ENCODE measurements at places on chromosomes 12 and 14.

- DNase-seq, result no peak
These were observed 1537.4 kb downstream of the AACS start for GRCh38 chr12:126602612-126603011.

- DNase-seq, result peak; percentile 80
These were observed 2.9 kb downstream of the SCNN1A start for GRCh38 chr12:6372403-6373003.

GRCh38 chr12:54341378-54342300 lies 16.7 kb downstream of the COPZ1 start:
- no peak for DNase-seq

- peak; percentile 16 for DNase-seq
These were observed 37.1 kb upstream of the LMNTD1 start for GRCh38 chr12:25590011-25590721.

DNA sequence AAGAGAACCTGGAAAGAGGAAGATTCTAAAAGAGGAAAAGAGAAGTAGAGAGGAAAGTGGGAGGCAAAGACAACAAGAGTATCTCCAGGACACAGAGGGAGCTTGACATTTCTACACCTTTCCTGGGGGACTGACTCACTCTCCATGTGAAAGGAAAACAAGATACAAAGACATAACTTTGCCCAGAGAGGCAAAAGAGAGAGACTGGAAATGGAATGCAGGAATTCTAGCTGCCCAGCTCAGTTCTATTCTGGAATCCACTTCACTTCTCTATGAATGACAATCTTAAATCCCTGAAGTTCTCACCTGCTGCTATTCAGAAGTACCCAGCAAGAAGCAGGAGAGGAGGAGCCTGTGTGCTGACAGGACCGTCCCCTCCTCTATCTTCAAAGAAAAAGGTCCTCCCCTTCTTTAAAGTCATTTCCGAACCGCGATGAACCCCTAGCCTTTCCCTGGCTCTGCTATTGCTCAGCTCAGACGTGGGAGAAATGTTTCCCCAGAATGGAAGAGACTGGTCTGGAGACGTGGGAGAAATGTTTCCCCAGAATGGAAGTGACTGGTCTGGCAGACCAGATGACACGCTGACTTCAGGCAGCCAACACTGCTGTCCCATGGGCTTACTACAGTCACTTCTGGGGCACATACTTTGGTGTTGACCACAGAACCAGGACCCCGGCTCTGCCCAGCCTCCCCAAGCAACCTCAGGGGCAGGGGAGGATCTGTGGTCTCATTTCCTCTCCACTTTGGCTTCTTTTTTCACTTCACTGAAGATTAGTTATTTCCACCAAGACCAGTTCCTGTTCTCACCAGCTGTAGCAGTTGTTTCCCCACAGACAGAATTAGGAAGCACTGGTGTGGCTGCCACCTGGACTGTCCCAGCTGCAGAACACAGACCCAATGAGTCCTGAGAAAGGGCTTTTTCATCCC lies 8.3 kb downstream of the FMNL3 start:
- peak; percentile 71 for DNase-seq

DNA sequence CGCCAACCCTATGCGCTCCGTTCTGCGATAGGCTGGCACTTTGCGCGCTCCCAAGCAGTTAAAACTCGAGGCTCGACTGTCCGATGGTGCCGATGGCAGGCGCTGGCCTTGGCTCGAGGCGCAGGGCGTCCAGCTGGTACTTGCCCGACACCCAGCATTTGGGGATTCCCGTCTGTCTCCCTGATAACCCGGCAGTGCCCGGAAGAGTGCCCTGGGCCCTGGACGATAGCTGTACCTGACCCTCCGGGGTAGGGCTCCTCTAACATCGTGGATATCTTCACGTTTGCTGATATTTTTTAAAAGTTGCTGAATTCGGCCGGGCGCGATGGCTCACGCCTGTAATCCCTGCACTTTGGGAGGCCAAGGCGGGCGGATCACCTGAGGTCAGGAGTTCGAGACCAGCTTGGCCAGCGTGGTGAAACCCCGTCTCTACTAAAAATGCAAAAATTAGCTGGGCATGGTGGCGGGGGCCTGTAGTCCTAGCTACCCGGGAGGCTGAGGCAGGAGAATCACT lies 908 bp upstream of the WIF1 start:
- DNase-seq, result no peak

DNA sequence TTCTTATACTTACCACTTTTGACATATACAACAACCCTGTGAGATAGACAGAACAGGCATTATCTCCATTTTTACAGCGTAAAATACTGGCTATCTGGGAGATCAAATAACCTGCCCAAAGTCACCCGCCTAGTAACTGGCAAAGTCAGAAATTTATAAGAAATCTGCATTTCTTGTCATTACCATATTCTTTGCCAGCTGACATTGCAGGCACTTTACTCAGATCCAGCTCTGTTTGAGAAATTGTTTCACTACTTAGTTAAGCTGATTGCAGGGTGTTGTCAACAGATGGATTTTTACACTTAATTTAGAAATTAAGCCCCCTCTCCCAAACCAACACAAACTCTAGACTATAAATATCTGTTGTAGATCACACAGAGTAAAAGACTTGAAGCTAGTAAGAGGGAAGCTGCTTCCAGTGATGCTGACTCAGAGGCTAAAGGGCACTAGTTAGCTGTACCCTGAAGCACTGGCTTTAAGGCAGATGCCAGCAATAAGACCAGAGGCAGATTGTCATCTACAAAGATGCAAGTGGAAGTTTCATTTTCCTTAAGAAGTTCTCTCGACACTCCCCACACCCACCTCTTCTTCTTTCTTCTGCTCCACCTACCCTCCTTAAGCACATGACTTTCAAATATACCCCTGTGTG lies 153.1 kb downstream of the ANO6 start:
- peak; percentile 59 for DNase-seq

DNA sequence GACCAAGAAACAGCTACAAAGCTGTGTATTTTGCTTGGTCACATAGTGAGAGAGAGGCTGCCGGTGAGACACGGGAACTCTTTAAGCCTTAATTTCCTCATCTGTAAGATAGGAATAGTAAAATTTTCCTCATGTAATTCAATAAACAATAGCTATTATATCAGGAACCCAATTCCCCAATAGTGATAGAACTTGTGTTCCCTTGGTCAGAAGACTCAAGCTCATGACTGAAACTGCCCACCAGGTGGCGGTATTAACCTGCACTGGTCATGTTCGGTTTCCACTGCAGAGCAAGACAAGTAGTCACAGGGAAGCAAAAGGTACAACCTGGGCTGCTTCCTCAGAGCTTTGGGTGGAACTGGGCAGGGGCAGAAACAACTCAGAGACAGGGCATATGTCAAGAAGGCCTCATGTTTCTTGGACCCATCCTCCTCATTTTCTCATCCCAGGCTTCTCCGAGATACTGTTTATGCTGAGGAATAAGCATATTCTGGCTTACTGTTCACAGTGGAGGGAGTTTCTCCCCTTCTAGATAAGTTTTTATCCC lies 4.2 kb upstream of the AJUBA start:
- peak; percentile 57 for DNase-seq

DNA sequence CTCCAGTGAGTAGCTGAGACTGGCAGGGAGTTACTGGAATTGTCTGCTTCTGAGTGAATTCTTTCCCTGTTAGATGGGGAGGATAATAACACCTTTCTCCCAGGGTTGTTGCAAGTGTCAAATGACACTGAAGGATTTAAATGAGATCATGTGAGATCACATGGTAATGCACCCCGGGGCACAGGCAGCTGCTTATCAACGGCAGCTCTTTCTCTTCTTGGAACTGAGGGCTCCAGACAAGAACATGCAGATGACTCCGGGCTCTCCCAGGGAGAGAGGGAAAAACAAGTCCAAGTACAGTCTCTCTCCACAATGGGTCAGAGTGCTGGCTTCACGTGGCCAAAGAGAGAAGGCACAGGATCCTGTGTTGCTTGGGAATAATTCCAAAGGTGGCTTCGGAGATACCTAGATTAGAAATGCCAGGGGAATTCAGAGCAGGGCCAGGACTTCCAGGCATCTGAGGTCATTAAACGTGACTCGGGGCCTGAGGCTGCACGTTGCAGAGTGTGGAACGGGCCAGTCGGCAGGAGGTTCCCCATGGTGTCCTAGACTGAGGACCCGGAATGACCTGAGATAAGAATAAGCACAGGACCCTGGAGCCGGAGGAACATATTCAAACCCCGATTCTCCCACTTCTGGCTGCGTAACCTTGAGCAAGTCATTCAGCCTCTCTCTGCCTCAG lies 109.2 kb downstream of the PRMT8 start:
- DNase-seq, result no peak

GRCh38 chr14:71586131-71586897 lies 345.9 kb upstream of the RGS6 start:
- DNase-seq, result peak; percentile 57

DNA sequence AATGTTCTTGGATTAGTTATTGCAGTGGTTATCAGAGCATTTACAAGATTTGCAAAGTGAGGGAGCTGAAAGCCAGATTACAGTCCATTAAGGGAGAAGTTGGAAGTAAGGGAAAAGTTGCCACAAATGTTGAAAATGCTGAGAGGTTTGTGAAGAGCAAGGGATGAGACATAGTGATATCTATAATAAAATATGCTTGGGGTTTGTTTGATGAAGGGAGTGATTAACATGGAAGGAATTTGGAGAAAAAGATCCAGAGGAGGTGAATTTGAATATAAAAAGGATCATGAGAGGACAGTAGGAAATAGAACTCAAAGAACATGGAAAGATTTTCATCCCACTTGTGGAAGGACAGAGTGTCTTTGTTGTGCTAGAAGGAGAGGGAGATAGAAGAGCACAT lies 19.3 kb upstream of the CCER1 start:
- peak; percentile 63 for DNase-seq

- DNase-seq, result no peak
These were observed 94.4 kb downstream of the CHGA start for GRCh38 chr14:93017301-93017797.

GRCh38 chr14:103317251-103317650 lies 16.8 kb upstream of the EIF5 start:
- no peak for DNase-seq

DNA sequence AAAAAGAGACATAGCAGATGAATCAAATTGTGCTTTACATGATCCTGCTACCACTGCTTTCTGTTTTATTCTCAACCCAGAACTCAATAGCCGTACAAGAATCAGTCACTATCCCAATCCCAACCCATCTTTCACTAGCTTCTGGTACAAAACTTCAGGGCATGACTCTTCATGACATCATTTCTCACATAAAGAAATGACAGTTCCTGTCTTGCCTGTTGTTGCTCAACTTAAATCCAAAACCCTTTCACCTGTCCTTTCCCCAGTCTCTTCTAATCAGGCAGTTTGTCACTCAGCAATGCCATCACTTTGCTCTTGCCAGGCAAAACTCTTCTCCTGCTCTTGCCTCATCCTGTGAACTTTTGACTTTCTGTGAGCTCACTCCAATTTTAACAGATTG lies 962.8 kb downstream of the GALC start:
- DNase-seq, result no peak

DNA sequence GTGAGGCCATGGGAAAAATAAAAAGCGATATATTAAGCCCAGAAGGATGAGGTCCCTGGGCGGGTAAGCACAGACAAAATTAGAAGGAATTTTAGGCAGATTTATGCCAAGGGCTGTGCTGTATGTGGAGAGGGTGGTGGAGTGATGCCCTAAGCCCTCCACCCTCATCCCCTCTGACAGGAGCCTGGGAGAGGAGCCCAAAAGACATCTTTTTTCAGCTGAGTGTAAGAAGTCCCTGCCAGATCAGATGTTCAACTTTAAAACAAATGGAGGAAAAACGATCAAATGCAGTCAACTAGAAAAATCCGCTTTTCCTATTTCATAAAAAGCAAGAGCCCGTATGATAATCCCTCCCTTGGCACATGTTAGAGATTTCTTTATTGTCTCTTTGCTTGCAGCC lies 47.7 kb upstream of the NRXN3 start:
- no peak for DNase-seq

GRCh38 chr14:91059576-91060350 lies 678 bp downstream of the RPS6KA5 start:
- no peak for DNase-seq

- peak; percentile 40 for DNase-seq
These were observed 10.9 kb downstream of the ZNF664 start for GRCh38 chr12:123983822-123984485.

DNA sequence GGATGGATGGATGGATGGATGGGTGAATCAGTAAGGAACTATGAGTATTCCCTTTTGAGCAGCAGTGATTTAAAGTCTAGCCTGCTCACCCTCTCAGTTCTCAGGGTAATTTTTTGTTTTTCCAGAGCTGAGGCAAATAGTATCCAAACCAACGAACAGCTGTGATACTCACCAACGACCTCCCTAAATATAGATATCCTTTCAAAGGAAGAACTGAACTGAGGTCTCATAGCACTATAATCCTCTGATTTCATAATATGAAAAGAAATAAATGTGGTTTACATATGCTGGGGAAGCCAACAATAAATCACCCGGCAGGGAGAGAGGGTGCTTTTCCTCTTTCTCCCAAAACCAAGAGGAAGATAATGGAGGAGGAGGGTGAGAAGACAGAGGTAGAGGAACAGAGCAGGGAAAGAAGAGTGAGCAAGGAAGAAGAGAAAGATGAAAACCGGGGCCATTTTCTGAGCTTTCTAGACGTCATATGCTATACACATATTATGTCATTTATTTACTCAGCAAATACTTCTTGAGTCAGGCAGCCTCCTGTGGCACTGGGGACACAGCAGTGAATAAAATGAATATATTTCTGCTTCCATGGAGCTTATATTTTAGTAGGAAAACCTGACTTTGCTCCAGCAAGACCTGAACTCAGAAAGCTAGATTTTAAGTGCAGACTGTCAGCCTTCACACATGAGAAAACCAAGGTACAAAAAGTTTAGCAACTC lies 710.7 kb upstream of the TBX3 start:
- no peak for DNase-seq

GRCh38 chr12:124191024-124191359 lies 103.9 kb upstream of the RFLNA start:
- no peak for DNase-seq

DNA sequence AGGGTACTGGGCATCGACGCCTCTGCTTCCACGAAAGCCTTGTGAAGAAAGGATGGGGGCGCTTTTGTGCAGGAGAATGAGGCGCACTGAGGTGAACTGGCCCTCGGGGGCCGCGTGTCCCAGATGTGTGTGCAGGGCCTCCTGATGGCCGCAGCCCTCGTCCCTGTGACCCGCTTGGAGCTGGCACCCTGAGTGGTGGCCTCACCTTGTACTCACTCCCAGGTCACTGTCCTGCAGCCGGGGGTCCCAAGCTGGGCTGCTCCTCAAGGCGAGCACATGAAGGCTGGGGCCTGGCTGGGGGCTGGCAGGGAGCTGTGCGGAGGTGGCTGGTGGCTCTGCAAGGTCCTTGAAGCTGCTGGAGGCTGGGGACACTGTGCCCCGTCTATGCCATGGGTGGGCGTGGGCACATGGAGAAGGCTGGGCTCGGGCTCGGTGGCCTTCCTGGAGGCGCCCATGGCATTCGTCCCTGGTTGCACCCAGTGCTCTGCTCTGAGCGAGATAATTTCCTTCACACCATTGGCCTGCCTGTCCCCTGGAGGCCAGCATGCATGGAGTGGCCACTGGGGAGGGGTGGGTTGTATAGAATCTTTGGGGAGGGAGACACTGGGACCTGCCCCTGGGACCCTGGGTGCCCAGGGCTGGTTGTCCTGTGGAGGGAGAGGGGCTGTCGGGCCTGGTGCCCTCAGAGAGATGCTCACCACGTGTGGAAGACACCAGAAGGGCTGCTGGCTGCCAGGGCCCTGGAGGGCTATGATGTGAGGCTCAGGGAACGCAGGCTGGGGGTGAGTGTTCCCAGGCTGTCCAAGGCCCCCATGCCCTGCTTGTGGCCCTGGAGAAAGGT lies 79.3 kb downstream of the TMEM121 start:
- DNase-seq, result no peak

Data from astrocyte (in vitro differentiated cells and primary cell).